ENCODE measurements at places on chromosomes 3 and 15.

- DNase-seq, result no peak
These were observed 20.7 kb upstream of the CADPS start for GRCh38 chr3:62895901-62896300.

DNA sequence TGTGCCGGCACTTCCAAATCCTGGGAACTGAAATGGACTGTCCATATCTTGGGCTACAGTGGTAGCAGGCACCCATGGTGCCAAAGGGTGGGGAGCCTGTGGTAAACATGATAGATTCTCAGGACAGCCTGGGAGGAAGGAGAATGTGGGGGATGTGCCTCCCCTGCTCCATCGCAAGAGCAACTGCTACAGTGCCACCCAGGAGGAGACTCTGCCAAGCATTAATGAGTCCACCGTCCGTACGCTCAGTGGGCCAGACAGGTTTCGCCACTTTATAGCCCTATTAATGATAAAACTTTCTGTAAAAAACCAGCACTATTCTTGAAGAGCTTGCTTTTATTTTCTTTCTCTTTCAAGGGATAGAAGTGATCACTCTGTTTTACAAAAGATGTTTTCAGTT lies 75.2 kb downstream of the FMN1 start:
- no peak for DNase-seq

DNA sequence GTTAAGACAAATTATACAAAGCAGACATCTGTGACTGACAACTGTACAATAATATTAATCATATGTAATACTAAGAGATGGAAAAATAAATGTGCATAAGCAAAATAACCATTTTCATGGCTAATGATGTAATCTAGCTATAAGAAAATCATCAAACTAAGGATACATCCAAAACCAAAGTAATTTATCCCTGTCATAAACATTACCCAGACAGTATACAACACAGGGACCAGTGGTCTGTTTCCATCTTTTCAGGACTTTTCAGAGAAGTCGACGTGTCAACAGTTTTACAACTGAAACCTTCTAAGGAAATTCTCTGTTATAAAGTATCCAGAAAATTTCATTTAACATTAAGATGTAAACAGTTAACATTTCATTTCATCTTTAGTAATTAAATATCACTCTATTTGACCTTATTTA lies 11.0 kb downstream of the THBS1 start:
- no peak for DNase-seq

- DNase-seq, result no peak
These were observed 182.9 kb downstream of the KCNMB2 start for GRCh38 chr3:178718995-178719635.

GRCh38 chr15:100711516-100712021 lies 109.2 kb downstream of the ASB7 start:
- peak; percentile 66 for DNase-seq

GRCh38 chr3:52293491-52294319 lies 6.1 kb downstream of the GLYCTK start:
- DNase-seq, result no peak

GRCh38 chr15:71044006-71044405 lies 71.3 kb upstream of the THSD4 start:
- no peak for DNase-seq
